ENCODE measurements at places on chromosomes 3 and 15.
A peak's percentile ranks its signal among the peaks of the same experiment; 100 is the strongest.

DNA sequence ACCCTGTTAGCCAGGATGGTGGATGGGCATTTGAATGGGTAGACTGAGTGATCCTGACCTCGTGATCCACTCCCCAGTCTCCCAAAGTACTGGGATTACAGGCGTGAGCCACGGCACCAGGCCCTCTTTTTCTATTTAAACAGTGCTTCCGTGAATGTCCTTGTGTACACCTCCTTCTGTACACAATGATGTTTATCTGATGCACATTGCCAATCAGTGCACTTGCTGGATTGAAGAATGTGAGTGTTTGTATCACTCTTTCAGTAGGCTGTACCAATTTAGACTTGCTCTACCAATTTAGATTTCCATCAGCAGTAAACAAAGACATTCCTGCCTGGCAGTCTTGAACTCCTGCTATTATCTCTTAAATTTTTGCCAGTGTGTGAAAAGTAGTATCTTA lies 8.9 kb upstream of the ZNF619 start:
- no peak for DNase-seq

- no peak for DNase-seq
Observed at GRCh38 chr3:87828046-87828445, 230.8 kb downstream of the CGGBP1 start.

DNA sequence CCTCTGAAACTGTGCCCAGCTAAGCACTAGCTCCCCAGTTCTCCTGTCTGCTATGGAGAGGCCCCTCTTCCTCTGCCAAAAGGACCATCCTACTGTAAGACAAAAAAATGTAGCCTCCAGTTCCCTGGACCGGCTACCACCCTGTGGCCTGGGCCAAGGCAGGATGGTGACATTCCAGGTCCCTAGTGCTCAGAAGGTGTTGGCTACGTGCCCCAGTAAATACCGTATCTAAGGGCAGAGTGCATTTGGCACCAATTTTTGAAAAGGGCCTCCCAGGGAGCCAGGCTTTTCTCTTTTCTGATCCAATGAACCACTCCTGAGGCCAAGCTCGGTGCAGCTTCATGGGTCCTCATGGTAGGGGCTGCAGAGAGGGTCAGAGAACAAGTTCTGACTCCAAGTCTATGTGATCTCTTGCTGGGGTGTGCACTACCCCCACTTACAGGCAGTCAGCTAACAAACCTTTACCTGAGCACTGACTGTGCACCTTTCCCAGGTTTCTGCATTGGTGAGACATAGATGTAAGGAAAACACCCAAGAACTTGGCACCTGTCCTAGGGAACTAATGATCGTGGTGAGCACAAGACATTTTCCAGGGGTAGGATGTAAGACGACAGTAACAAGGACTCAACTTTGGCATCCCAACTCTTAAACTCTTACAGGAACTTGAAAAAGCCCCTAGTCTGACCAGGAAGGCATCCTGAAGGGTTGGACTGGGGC lies 32.6 kb downstream of the TLE3 start:
- DNase-seq = no peak

- no peak for DNase-seq
Observed at GRCh38 chr15:70214276-70214675, 116.6 kb upstream of the TLE3 start.

DNA sequence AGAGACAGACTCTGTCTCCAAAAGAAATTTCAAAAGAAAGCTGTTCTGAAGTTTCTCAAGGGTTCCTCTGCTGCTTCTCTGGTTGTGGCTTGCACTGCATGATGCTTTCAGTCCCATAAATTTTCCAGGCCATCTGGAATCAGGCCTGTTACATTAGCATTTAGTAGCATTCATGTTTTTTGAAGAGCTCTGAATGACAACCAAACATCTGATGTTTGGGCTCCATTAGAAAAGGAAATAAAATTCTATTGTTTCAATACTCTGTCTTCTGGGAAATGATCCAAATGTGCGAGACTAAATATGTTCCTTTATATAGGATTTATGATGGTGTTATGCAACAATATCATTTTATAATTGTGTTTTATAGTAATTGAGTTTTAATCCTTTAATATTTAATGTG lies 455.8 kb downstream of the GABRG3 start:
- no peak for DNase-seq

GRCh38 chr15:101067660-101068522 lies 148.7 kb downstream of the LRRK1 start:
- DNase-seq = no peak

DNA sequence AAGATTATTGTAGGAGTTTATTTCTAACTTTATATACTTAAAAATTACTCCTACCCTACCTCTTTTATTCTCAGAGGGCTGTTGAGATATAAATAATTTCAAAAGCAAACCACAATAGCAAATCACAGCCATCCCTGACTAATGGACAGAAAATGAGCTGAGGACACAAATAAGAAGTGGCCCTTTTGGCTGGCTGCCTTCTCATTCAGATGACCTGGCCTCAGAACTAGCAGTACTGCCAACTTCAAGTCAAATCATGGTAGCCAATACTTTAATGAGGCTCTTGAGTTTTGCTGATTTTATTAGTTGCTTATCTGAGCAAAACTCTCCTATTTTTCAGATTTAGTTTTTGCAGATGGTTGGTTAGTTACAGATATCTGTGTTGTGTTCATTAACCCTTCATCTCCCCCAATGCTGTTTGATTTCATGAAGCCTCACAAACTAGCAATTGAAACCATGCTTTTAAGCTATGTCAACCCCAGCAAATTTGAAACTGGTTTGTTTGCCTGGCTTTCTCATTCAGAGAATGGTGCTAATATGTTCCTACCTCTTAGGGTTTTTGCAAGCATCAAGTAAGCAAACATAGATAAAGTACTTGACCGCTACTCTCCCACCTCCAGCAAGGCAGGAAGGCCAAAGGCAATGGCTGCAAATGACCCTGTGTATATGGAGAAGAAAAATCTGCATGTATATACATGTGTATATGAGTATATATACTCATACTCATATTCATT lies 73.4 kb upstream of the HACD2 start:
- DNase-seq = no peak

DNA sequence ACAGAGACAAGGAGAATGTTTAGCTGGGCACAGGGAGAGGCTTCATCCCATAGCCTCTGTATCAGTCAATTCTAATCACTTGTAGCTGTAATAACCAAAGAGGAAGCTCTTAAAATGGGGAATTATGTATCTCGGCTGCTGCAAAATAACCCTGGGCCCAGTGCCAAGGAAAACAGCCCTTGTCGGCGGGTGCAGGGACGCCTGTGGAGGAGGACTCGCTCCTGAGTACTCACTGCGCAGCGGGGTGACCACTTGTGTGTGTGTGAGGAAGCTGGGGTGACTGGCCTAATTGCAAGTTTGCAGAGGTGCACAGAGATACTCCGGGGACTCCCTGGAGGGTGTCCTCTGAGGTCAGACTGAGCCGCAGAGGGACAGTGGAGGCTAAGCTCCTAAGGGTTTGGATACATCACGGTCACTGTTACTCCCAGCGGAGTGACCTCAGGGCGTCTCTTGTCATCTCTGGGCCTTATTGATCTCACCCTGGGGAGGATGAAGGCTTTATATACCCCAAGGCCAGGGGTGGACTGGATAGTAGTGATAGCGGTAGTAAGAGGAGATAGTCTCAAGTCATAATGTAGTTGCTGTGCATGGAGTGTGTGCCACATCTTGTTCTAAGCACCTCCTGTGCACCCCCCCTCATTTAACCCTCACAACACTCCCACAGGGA lies 37.2 kb downstream of the SLC6A6 start:
- DNase-seq = no peak

DNA sequence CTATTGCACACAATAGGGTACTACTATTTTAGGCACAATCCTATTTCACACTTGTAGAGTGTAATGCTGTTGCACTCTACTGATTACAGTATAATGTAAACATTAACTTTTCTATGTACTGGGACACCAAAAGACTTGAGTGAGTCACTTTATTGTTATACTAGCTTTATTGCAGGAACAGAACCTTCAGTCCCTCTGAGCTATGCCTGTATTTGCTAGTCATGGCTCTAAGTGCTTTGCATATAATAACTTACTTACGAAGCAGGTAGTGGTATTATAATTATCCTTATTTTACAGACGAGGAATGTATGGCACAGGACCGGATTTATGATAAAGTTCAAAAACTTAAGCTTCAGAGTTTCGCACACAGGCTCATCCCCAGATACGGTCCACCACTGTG lies 106.6 kb upstream of the SLC6A6 start:
- DNase-seq = no peak

- DNase-seq = no peak
Observed at GRCh38 chr15:100234158-100235029, 107.4 kb downstream of the ADAMTS17 start.

DNA sequence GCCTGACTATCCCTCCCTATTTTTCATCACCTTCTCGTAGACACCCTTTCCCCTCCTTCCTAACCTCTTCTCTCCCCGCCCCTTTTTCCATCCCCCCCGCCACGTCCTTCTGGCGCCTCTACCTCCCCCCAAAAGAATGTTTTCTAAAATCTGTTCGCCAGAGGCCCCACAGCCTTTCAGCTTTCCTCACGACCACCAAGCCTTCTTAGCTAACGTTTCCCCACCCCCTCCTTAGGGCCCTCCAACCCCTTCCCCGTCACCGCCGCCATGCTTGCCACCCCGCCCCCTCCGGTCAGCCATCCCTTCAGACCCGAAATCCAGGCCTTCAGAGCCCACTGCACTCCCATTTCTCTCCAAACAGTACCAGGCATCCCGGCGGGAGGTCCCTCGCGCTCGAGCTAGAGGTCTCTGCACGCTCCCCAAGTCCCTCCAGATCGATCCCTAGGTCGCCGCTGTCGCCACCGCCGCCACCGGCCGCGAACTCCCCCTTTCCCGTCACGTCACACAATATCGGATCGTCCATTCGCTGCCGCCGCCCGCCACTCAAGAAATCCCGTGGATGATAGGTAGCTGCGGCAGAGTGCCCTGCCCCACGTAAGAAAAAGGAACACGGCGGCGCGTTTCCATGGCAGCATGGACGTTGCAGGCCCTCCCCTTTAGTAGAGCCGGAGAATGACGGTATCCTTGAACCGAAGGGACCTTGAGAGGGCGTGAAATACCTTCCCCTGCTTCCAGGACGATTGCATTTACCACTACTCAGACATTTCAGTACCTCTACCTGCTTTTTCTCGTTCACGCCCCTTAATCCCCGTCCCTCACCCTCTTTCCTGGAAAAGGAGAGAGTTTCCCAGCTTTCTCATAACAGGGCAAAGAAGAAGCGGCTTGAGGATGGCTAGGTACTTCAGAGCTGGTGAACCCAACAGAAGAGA lies at the start of gene TP53BP1:
TP53BP1 (minus strand) TSS at position 484 of the 929 bp plus-strand sequence; CDS start at position 371, 113 bp downstream.
- DNase-seq = peak; percentile 94

DNA sequence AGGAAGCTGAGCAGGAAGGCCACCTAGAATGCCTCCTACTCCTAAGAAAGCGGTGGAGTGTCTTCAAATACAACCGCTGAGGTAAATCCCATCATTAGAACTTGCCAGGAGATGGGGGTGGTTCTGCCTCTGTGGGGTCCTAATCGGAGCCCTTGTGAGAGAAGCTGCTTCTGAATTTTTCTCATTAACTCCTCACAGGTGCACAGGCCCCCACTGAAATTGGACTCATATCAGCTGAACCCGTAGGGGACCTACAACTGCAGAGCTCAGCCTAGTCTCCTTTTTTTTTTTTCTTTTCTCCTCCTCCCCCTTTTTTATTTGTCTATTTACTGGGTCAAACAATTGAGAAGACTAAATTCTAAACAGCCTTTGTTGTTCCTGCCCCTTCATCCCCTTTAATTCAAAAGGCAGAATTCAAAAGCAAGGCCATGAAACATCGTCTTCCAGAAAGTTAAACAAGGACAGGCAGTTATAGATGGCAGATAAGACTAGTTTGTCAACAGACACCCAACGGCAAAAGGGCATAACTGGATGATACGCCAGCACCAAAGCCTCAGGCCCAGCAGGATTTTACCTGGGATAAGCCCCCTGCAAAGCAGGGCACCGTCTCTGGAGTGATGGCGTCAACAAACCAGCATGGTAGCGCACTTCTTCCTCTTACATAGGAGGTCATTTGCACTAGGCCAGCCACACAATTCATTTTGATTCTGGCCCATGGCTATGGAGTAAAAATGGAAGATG lies 213.7 kb upstream of the HES1 start:
- DNase-seq = no peak

DNA sequence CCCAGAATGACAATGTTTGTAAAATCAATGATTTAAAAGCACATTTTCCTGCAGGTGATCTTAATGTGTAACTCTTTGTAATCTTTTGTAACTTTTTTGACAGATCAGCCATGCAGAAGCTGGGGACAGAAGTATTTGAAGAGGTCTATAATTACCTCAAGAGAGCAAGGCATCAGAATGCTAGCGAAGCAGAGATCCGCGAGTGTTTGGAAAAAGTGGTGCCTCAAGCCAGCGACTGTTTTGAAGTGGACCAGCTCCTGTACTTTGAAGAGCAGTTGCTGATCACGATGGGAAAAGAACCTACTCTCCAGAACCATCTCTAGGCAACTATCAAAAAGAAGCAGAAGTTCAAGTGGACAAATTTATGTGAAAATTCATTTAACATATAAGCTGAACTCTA lies 32.1 kb upstream of the NUDT16 start:
- no peak for DNase-seq

GRCh38 chr15:39429898-39430357 lies 151.0 kb upstream of the THBS1 start:
- no peak for DNase-seq

DNA sequence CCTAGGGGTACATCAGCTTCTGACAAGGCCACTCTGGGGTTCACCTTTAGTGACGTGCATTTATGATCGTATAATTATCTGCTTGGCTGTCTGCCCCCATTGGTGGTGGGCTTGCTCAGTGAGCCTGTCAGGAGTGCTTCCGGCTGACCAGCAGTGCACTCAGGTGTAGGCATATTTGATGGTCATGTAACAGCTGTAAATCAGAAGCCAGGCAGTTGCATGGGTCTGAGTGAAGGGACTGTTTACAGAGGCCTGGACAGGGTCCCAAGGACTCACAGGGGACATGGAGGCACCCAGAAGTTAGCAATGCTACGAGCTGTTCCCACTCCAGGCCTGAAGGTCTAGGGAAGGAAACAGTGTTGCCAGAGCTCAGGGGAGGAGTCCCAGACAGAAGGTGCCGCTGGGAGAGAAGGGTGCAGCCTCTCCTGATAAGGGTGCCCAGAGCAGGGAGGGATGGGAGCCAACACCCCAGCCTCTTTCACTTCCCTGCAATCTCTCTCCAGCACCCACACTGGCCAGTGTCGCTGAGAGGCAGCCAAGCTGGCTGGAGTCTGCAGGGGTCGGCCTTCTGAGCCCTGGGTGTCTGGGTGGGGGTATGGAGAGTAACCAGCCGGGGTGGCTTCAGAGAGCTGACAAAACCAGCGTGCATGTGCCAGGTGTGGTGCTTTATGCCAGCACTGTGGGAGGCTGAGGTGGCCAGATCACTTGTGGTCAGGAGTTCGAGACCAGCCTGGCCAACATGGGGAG lies 61.3 kb upstream of the PRR23E start:
- DNase-seq = no peak

- no peak for DNase-seq
Observed at GRCh38 chr3:13301286-13301987, 118.7 kb downstream of the NUP210 start.

DNA sequence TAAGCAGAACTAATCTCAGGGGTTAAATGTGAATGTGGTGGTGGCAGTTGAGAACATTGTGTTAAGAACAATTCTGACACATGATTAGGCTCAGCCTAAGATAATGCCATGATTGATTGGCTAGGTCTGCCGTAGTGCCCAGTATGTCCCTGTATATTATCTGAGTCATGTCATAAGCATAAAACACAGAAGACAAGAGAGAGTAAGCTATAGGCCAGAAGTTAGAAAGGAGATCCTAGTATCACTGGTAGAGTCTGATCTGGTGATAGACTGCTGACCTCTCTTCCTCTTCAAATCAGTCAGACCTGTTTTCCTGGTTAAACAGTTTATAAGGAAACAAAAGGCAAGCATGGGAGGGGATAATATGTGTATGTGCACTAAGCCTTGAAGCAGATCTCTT lies 30.1 kb upstream of the ATP8B4 start:
- DNase-seq = no peak

- DNase-seq = no peak
Observed at GRCh38 chr3:149965278-149965677, 5.4 kb downstream of the PFN2 start.
